ENCODE measurements at places on chromosomes 7 and 10.

GRCh38 chr10:137031-137430, 1.8 kb downstream of the ZMYND11 start:
- DNase-seq, result no peak

GRCh38 chr7:4175346-4175973, 506.6 kb upstream of the FOXK1 start:
- no peak for DNase-seq

DNA sequence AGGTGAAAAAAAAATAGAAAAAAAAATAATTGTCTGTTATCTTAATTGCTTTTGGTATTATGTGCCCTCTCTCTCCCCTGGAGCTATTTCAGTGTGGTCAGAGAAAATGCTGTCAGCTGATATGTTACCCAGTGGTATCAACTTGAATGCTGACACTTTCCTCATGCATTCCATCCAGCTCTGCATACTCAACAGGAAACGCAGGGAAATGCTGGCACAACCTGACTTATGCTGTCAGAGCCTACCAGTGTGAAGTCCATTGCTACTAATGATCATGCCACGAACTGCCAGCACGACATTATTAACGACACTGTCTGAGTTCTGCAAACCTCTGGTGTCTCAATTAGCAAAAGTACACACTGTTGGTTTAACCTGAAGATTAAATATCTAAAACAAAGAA, 182.8 kb downstream of the ZWINT start:
- DNase-seq, result no peak

DNA sequence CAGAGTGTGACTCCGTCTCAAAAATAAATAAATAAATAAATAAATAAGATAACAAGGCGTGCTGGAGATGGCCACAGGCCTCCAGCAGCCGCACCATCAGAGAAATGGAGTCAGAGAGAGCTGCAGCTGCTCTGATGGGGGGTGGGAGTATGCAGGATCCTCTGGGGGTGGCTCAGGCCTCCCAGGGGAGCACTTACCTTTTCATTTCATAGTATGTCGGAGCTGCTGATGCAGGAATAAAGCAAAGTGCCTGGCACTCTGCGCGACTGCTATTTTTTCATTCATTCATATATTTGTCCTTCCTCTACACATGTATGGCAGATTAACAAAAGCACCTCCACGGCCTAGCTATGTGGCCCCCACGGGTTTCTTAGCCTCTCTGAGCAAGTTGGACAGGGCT, 175.9 kb downstream of the CUX1 start:
- DNase-seq, result no peak

GRCh38 chr10:44818701-44819127, 92.4 kb upstream of the TMEM72 start:
- DNase-seq, result no peak

- DNase-seq, result no peak
Observed at GRCh38 chr10:75229971-75230370, 5.8 kb downstream of the COMTD1 start.

- no peak for DNase-seq
Observed at GRCh38 chr7:156999958-157000726, 10.3 kb downstream of the MNX1 start.

DNA sequence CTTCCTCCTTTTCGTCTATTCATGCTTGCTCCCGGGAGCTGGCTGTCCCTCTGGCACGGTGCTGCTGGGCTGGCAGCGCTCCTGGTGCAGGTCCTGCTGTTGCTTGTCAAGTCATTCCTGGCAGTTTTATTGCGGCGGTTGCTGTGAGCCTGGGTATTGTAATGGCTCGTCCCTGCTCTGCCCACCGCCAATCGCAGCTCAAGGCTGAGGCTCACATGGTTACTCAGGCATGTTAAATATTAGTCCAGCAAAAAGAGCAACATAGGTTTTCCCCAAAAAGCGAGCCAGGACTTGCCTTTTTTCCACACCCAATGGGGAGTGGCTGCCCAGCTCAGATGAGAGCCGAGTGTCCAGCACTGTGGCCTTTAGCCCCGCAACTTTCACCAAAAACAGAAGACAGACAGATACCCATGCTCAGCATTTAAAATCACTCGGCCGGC, 492.9 kb upstream of the FOXK1 start:
- DNase-seq, result no peak

Data from stimulated activated CD4-positive, alpha-beta T cell treated with anti-CD3 and anti-CD28 coated beads, TNF-alpha, amount 100 ng/mL, for 1 hour (primary cell).